ENCODE measurements at places on chromosomes 7 and 10.
A peak's percentile ranks its signal among the peaks of the same experiment; 100 is the strongest.

GRCh38 chr7:73519867-73520672, 2.0 kb downstream of the BAZ1B start:
- no peak for DNase-seq

- no peak for DNase-seq
Measured at GRCh38 chr10:945778-946177, 14.3 kb upstream of the LARP4B start.

GRCh38 chr7:50305583-50306493, 1.3 kb downstream of the IKZF1 start:
- no peak for DNase-seq

GRCh38 chr10:72688208-72688651, 3.7 kb upstream of the MCU start:
- peak; percentile 86 for DNase-seq

DNA sequence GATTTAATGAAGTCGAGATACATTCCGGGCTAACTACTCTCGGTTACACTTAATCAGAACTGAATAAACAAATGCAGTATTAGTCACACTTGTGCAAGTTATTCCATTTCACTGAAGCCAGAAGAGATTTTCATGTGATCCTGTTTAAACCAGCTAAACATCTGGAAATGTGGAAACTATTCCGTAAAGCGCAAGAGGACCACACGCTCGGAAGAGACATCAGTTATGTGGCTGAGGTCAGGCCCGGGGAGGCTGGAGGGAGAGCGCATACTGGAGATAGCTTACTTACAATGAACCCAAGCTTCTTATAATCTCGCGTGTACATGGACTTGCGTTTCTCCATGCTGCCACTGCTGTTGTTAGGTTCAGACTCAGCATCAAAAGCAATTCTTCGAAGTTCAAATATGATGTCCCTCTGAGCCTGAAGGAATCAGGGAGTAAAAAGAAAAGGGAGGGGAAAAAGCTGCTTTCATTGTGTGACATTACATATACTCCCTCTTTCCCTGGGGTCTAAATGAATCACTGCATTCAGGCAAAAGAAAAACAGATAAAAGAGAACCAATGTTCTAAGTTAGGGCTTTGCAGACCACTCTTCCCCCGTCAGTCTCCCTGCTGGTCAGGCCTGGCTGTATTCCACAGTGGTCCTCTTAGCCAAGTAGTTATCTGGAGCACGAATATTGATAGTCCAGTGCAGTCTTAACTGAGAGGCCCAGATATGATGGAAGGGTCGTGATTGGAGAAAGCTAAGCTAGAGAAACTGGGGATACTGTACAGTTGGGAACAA, 237.4 kb downstream of the ELMO1 start:
- peak; percentile 81 for DNase-seq

DNA sequence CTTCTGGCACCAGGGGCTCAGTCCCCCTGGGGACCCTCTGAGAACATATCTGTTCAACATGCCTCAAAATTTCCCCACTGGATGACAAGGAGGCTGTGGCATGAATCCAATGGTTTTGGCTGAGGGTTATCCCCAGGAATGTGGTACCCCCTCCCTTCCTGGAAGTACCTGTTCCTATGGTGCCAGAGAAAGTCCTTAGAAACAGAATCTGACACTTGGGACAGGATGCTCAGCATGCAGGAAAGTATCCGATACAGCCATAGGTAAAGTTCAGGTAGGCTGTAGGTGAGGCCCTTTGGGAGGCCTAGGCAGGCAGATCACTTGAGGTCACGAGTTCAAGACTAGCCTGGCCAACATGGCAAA, 42.7 kb upstream of the A1CF start:
- DNase-seq: no peak

DNA sequence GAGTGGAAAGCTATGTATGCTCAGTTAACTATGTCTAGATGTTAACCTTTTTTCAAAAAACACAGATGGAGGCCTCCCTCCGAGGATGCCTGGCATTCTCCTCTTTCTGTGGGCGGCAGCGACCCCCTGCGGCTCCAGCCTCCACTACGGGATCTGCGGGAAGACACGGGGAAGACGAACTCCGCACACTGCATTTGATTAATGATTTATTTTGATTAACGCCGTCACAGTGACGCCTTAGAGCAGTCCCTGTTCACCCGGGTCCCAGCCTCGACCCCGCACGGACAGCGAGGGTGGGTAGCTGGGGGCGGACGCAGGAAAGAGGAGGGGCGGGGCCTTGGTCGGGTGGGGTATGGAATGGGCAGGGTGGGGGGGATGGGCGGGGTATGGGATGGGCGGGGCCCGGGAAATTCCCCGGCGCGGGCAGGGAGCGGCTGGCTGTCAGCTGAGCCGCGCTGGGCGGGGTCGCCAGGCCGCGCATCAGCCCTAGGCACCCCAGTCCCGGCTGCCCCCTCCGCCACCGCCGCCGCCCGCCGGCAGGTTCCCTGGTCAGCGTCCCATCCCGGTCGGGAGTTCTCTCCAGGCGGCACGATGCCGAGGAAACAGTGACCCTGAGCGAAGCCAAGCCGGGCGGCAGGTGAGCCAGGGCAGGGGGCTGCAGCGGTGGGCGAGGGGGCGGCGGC, at the start of gene OPTN:
TSS of gene OPTN (plus strand) at position 498 of the 683 bp plus-strand sequence. CDS start 8,960 bp downstream, outside the sequence.
- DNase-seq: peak; percentile 83

DNA sequence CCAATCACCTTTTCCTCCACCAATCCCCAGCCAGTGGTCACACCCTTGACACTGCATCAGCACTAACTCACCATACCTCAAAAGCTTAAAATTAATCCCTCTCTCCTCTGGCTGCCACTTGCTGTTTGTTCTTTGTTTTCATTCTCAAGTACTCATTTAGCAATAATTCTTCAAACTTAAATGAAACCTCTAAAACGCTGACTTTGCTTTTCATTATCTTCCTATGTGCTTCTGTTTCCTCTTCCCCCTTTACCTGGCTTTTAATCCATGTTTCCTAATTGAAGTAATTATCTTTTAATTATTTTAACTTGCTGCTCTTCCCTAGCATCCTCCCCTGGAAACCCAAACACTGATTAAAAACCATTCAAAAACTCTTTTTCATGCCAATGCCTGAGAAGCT, 348.9 kb upstream of the MEOX2 start:
- DNase-seq: no peak

DNA sequence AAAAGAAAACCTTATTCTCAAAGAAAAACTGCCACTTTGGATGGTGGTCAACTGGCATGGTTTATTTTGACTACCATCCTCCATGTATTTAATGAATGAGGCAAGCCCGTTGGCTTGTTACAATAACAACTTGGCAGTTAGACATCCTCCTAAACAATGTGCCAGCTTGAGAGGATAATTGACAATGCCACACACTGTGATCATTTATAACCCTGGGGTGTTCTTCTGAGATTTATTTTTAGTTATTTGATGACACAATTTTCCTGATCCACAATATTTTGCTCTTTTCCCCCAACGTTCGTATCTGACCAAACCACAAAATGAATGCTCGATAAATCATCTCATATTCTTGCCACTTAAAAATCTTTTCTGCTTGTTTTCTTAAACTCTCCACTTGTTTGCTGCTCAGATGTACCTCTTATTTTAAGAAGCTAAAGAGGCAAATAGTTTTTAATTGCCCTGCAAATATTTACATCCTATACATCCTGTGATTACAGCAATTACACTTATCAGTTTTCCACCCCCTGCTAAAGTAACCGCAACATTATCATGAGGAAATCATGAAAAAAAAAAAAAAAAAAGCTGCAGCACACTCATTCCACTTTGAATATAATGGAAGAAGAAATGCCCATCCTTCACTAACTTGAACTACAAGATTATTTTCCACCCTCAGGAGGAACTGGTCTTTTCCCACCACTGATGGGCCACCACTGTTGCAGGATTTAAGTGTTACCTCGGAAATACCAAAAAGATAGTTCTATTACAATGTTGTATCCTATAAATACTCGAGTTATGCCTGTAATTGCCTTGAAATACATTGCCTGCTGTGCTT, 119.9 kb downstream of the MBL2 start:
- DNase-seq: peak; percentile 39

GRCh38 chr7:64494912-64495461, 67.9 kb downstream of the ZNF680 start:
- no peak for DNase-seq

DNA sequence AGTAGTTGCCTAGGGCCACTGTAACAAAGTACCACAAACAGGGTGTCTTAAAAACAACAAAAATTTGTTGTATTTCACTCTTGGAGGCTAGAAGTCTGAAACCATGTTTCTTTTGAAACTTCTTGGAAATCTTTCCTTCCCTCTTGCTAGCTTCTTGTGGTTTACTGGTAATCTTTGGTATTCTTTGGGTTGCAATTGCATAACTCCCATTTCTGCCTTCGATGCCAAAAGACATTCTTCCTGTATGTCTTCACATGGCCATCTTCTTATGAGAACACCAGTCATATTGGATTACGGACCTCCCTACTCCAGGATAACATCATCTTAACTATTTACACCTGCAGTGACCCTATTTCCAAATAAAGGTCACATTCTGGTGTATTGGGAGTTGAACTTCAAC, 357.4 kb downstream of the PPP1R3A start:
- peak; percentile 53 for DNase-seq
